ENCODE measurements at places on chromosomes 16 and 17. TPM values are rescaled to one million over a fixed set of nuclear protein-coding genes. Genes with fewer than 3 reads are reported as not detected.

GRAPL gene
- 0.55 TPM for total RNA-seq

MT4 gene
- not detected for total RNA-seq

GRCh38 chr16:50153596-50154419 lies 702 bp downstream of the TENT4B start:
- DNase-seq, result no peak

DNA sequence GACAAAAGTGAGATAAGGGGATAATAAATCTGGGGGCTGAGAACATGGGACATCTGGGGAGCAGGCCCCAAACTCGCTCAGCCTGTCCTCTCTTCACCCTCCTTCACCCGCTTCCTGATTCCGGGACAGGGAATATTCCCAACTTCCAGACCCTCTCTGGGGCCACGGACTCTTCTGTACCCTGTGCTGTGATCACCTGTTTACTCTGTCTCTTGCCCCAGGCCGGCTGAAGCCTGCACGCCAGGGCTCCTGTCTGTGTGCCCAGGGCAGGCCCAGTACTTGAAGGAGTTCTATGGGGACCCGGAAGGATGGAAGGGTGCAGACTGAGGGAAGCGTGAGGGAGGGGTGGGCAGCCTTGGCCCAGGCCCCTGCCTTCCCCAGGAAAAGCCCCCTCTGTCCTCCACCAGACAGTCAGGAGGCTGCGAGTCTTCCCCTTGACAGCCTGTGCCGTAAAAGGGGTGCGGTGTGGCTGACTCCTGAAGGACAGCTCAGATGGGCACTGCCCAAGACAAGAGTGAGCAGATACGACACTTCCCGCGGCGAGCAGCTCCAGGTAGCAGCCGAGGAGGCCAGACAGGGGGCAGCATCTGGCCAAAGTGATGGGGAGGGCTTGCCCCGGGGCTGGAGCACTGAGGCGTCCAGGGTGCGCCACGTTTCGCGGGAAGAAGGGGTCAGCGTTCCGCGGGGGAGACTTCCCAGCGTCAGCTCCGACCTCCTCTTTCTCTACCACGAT lies 1.0 kb upstream of the CCNF start:
- DNase-seq, result peak; percentile 76

ABCC6 gene
- total RNA-seq, result 1.1 TPM

- DNase-seq, result peak; percentile 45
Observed at GRCh38 chr17:60577147-60577915, 22.7 kb upstream of the PPM1D start.

GRCh38 chr17:32323811-32324491 lies 18.0 kb downstream of the C17orf75 start:
- DNase-seq, result no peak

PRSS36 gene
- total RNA-seq, result 0.72 TPM

- no peak for DNase-seq
Observed at GRCh38 chr16:30649725-30650368, 913 bp upstream of the PRR14 start.

TNFRSF17 gene
- not detected for total RNA-seq

DNA sequence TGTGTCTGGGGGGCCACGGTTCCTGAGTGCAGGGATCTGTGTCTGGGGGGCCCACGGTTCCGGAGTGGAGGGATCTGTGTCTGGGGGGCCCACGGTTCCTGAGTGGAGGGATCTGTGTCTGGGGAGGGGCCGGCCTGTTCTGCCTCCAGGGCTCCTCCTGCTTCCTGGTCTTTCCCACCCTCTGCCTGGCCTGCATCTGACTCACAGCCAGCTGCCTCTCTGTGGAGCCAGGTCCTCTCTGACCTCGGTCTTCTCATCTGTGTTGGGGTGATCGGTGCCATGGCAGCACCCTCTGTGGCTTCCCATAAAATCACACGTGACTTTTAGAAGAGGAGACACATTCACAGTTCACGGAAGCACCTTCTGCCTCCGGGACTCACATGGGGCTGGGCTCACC lies 50.3 kb downstream of the ZFPM1 start:
- no peak for DNase-seq

TP53TG3F gene
- not detected for total RNA-seq

PRAC1 gene
- total RNA-seq, result not detected

GRCh38 chr17:4823373-4824089 lies 9.6 kb upstream of the MINK1 start:
- no peak for DNase-seq

- no peak for DNase-seq
Observed at GRCh38 chr17:9473711-9474110, 101.9 kb downstream of the STX8 start.

DNA sequence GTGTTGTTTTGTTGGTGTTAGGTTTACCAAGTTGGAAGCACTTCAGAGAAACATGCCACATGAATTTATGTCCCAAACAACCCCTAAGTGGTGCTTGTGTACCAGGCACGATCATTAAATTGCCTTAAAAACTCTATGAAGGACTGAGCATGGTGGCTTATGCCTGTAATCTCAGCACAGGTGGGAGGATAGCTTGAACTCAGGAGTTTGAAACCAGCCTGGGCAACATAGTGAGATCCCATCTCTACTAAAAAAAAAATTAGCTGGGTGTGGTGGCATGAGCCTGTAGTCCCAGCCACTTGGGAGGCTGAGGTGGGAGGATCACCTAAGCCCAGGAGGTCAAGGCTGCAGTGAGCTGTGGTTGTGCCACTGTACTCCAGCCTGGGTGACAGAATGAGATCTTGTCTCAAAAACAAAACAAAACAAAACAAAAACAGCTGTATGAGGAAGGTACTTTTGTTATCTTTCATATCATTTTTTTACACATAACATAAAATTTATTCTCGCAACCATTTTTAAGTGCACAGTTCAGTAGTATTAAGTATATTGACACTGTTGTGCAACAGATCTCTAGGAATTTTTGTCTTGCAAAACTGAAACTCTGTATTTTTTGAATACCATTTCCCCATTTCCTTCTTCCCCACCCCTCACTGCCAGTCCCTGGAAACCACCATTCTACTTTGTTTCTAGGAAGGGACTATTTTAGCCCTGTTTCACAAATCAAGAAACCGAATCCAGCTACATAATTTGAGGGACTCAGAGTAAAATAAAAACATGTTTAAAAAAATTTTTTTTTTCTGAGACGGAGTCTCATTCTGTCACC lies 14.3 kb upstream of the RBBP6 start:
- peak; percentile 1 for DNase-seq

DNA sequence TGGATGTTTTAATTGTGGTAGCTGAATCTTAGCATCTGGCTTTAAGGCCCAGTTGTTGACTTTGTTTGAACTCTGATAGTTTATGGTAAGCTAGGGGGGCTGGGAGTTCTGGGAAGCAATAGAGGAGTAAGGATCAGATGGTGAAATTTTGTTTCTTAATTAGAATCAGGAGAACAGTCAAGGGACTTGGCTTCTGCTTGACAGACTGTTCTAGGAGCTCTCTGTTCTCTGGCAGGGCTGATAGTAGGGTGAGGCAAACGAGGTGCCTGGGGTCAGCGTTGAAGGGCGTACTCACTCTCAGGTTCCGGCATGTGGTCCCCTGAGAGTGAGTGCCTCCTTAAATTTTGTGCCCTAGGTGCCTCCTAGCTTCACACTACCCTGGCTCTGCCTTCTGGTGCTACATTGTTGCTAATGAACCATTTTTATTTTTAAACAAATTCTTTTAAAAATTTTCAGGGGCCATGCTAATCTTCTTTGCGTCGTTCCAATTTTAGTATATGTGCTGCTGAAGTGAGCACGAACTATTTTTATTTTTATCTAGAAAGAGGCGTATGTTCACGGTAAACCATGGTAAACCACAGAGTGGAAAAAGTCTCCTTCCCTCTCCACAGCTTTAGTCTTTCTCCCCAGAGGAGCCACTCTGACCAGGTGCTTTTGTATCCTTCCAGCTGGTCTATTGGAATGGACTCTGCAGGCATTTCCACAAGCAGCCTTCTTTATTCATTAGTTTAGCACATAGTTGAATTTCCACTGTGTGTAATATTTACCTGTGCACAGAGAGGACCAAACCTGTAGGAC lies 19.7 kb downstream of the SLC7A6 start:
- DNase-seq, result no peak

GRCh38 chr17:75468291-75468754 lies 11.9 kb downstream of the TMEM94 start:
- DNase-seq, result no peak

SCO1 gene
- total RNA-seq, result 60.3 TPM

DNA sequence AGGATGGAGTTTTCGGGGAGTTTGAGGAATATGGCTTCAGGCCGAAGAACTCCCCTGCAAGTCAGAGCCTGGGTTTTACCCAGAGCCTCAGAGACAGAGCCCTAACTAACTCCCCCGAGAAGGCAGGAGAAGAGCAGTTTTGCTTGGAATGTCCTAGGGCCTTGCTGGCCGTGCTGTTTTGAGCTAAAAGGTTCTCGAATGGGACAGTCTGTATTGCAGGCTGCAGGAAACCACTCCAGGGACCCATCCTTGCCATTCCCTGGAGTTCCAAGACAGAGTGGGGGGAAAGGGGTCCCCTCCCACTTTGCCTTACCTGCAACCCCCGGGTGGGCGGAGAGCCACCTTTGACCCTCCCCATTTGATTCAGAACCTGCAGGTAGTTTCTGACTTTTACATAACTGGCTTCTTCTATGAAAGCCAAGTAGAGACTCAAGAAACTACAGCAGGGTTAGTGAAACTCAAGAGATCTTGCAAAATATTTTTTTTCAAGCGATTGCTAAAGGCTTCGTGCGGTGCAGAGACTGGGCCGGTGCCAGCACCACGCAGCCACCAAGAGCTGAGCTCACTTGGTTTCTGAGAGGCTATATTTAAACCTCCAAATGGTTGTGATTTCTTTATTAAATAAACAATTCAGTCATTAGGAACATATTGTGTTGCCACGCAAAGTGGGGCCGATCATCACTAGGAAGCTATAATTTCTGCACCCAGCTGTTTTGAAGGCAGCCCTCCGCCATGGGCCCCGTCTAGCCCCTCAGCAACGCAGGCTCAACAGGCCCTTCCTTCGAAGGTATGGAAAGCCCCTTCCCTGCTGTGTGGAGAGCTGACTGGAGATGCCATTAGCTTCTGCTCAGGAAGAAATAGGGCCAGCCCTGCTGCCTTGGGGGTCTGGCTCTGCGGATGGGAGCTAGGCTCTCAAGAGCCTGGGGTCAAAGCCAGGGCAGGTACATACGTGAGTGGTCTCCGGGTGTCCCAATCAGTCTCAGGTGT lies 223.0 kb downstream of the NTN1 start:
- no peak for DNase-seq

GRCh38 chr17:11813871-11814270 lies 183.4 kb downstream of the ZNF18 start:
- DNase-seq, result no peak

TEKT1 gene
- total RNA-seq, result not detected

GRCh38 chr17:69884846-69885245 lies 190.2 kb upstream of the KCNJ16 start:
- DNase-seq, result no peak

KCNJ16 gene
- total RNA-seq, result not detected

TSPOAP1 gene
- total RNA-seq, result 19.0 TPM

GRCh38 chr17:67441052-67441895 lies 64.2 kb downstream of the PITPNC1 start:
- no peak for DNase-seq

GRIN2C gene
- 0.13 TPM for total RNA-seq

DNA sequence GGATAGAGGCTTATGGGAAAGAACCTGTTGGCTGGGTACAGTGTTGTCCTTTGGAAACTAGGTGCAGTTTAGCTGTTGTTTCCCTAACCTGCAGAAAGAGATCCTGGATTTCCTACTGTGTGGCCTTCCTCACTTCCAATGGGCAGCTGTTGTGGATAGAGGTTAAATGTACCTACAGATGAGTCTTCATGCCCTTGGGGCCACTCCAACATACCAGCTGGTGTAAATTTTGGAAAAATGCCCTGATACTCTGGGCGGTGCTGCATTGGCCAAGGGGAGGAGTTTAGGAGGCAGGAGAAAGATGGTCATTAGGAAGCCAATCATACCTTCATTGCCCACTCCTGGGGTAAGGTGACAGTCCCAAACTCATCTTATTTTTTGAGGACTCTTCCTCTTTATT lies 70.2 kb downstream of the SNX11 start:
- DNase-seq, result no peak

PRR15L gene
- not detected for total RNA-seq

GRCh38 chr17:73282629-73283028 lies 20.9 kb upstream of the CPSF4L start:
- DNase-seq, result no peak

DNA sequence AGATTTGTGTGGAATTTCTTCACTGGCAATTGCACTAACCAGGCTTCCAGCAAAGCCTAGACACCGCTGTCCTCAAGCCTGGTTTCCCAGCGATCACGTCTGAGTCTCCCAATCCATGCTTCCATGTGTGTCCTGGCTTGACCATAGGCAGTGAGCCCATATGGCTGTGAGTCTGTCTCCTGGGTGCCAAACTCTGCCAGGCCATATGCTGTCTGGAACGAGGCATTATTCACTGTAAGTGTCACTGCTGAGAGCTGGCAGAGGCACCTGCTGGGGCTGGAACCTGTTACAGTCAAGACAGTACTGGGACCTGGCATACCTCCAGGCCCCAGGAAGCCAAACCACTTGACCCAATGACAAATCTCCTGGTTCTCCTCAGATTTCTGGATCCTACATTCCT lies 60.4 kb downstream of the HS3ST2 start:
- DNase-seq, result no peak

CCDC78 gene
- total RNA-seq, result 12.1 TPM

GRCh38 chr17:41322094-41322902 lies 6.8 kb upstream of the KRTAP17-1 start:
- DNase-seq, result no peak

MGAT5B gene
- total RNA-seq, result 4.6 TPM

- DNase-seq, result no peak
Observed at GRCh38 chr17:61235827-61236197, 163.8 kb upstream of the TBX2 start.

CENPX gene
- total RNA-seq, result 77.9 TPM

DNA sequence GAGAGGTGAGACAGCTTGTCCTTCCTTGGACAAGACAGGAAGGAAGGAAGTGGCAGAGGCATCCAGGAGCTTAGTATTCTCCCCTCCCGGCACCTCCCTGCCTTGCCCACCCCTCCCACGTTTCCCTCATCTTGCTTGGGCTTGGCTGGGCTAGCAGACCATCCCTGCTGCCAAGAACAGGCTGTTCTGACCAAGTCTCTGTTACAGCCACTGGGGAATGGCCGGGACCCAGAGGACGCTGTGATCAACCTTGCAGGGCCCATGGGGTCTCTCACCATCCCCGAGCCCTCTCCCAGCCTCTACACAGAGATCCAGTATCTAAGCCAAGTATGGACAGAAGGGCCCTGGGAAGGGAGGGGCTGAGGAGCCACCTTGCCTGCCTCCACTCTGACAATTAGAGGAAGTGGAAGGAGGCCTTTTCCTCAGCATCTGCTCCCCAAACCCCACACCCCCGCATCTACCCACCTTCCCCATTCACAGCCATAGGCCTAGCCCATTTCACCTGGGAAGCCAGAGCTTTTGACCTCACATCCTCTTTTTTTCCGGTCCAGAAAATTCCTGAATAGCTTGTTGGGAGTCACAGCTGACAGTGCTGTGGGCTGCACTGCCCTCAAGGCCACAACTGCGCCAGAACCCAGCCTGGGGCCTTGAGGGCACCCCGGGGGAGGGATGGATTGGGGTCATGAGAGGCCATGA lies 14.1 kb downstream of the CD300LG start:
- DNase-seq, result no peak

USP43 gene
- 5.5 TPM for total RNA-seq

All from H9 (cell line).